ENCODE measurements at places on chromosomes 7 and 10.

DNA sequence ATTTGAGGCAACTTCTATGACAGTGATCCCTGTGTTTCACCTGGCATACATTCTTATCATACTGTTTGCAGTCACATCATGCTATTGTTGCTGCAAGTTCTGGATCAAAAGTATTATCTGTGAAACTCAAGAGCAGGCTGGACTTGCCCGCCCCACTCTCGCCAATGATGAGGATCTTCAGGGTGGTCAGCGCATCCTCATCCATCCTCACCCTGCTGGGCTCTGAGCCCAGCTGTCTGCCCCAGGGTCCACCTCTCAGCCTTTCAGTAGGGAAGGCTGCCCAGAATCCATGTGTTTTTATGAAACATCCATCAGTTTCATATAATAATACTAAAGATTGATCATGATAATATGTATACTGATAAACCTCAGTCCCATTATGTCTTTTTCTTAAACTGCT, 55.4 kb upstream of the KIF5B start:
- no peak for DNase-seq

GRCh38 chr10:43130770-43131171, 7.5 kb upstream of the CSGALNACT2 start:
- no peak for DNase-seq

GRCh38 chr7:137169282-137169698, 174.2 kb downstream of the PTN start:
- DNase-seq: no peak

- DNase-seq: no peak
Observed at GRCh38 chr7:150842716-150843115, 9.6 kb upstream of the AOC1 start.

GRCh38 chr7:95478272-95479037, 7.3 kb upstream of the ASB4 start:
- no peak for DNase-seq

DNA sequence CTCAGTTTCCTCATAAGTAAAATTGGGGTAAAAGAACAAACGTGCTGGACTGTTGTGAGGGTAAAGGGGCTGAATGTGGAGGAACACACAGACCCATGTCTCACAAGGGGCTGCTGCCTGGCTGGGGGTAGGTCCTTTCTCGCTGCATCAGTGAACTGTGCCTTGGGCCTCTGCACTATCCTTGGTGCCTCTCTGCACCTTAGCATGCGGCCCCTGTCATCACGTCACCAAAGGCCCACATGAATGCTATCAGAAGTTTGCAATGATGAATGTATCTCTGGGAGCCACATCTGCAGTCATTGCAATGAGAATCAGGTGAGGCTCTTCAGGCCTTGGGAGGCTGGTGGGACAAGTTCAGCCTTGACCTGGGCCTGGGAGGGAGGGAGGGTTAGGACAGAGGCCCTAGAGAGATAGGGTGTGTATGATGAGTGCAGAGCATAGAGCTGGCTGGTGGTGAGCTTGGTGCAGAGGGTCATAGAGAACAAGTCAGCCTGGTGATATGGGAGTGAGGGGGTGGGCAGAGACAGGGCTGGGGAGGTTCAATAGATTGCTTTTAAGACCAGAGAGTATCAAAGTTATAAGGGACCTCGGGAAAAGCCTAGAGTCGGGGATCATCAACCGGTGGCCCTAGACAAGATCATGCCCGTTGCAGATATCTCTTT, 308.4 kb downstream of the RPS24 start:
- no peak for DNase-seq

GRCh38 chr10:62433901-62434300, 59.7 kb downstream of the ZNF365 start:
- DNase-seq: no peak

DNA sequence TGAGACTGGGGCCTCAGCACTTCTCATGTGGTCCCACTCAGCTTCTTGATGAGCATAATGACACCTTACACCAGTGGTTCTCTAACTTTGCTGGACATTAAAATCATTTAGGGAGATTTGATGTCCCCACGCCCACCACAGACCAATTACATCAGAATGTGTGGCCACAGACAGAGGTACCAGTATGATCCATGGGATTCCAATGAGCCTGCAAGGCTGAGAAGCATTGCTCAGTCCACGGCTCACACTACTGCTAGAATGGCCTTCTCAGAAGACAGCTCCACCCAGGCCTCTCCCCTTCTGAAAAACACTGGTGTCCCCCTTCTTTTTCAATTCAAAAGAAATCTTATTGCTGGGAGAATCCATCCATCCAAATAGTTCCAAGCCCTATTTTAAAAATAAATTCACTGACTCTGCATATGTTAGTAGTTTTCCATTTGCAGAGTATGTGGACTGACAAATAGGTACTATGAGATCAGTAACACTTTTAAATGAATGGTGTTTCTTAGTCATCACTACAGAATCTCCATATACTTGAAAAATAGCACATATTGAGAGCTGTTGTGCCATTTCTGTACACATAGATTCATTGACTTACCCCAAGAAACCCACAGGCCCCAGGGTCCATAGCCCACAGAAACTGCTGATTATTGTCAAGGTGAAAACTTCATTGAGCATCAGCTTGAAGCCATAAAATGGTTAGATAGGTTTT, 34.5 kb upstream of the TECTB start:
- no peak for DNase-seq

- no peak for DNase-seq
Observed at GRCh38 chr7:129740574-129741410, 129.3 kb downstream of the NRF1 start.

- no peak for DNase-seq
Observed at GRCh38 chr7:92608380-92609322, 18.5 kb upstream of the FAM133B start.

GRCh38 chr7:23529262-23529859, 2.4 kb downstream of the TRA2A start:
- DNase-seq: no peak

GRCh38 chr7:12884033-12884432, 196.6 kb downstream of the ARL4A start:
- no peak for DNase-seq

- DNase-seq: no peak
Observed at GRCh38 chr7:55250313-55250712, 114.8 kb upstream of the LANCL2 start.

GRCh38 chr7:47508389-47509380, 73.2 kb downstream of the TNS3 start:
- no peak for DNase-seq

DNA sequence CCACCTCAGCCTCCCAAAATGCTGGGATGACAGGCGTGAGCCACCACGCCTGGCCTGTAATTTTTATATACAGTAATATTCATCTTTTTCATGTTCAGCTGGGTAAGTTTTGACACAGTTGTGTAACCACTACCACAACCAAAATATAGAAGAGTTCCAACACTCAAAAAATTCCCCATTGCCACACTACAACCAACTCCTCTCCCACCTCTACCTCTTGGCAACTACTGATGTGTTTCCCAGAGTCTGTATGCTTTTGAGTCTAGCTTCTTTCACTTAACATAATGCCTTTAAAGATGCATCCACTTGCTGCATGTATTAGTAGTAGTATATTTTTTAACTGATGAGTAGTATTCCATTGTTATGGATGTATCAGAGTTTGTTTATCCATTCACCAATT, 90.7 kb downstream of the SRPK2 start:
- DNase-seq: no peak

DNA sequence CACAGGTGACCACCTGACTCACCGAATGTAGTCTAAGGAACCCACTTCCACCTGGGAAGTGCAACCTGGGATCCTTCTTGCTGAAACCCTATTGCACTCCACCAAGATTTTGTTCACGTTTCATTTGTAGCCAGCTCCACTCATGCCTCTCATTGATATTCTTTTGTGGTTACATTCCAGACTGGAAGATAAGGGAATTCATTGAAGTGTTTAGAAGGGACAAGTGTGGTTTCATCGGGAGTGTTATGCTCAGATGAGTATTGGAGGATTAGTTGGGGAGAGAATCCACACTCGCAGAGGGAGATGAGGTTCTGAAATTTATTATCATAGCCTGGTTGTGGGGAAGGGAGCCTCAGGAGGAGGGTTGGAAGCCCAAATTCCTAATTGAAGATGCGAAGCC, 320.4 kb downstream of the KCNMA1 start:
- DNase-seq: no peak

- no peak for DNase-seq
Observed at GRCh38 chr10:127119936-127120335, 76.5 kb downstream of the INSYN2A start.

DNA sequence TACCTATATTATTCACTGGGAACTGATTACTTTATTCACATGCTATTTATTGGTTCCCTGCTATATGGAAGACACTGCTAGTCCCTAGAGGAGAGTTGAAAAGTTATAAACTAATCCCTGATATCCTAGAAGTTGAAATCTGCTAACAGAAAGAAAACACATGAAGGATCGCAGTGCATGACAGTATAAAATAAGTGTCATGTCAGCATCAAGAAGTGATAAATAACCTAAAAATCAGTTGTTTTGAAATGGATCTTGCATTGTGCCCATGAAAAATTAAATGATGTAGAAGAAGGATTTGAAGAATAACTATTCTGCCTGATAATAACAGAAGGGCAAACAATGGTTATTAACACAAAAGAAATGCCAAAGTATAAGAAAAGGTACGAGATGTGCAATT, 293.3 kb upstream of the LRRN3 start:
- no peak for DNase-seq

- no peak for DNase-seq
Observed at GRCh38 chr10:95327367-95327766, 36.6 kb upstream of the PDLIM1 start.

GRCh38 chr10:97075961-97076525, 109.7 kb downstream of the SLIT1 start:
- DNase-seq: no peak

GRCh38 chr10:115653473-115653872, 560.3 kb downstream of the ATRNL1 start:
- no peak for DNase-seq

DNA sequence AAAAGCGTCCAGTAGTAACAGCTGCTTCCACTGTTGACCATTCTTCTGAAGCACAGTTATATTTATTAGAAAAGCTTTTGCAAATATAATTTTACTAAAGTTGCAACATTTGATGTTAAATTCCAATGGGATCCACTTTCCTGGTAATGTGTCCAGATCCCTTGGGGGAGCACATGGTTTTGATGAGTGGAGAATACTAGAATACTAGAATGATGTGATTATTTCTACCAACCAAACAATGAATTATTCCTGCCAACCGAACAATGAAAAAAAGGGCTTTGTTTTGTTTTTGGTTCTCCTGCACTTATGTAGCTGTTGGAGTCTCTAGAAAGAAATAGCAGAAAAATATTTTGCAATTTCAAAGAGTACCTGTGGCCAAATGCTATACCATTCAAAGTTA, 59.1 kb downstream of the BPGM start:
- DNase-seq: no peak

DNA sequence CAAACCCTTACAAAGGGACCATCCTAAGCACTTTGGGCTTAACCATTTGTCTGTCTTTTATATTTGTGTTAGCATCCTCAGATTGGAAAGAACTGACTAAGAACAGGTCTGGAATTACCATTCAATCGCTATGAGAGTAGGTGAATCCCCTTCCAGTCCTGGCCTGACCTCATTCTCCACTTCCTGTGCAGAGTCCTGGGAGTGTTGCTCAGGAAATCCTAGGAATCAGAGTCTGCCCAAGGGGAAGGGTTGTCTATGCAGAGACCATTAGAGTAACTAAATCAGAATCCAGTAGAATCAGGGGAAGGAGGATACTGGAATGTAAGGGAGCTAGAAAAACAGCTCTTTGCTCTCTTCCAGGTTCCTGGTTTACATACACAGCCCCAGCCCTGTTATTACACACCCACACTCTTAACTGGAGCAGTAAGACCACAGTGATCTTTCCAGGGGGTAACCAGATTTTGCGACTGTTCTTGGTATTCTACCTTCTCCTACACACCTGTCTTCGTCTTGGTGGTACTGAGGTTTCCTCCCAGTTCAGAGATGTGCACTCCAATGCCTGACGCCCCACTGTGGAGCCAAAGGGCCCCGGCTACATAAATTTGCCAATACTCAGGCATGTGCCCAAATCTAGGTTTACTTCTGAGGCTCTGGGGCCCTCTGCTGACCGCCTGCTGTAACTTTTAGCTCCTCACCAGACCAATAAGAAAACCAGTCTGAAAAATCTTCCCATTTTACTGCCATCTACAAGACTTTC, 103.7 kb downstream of the RNF216 start:
- peak; percentile 55 for DNase-seq

DNA sequence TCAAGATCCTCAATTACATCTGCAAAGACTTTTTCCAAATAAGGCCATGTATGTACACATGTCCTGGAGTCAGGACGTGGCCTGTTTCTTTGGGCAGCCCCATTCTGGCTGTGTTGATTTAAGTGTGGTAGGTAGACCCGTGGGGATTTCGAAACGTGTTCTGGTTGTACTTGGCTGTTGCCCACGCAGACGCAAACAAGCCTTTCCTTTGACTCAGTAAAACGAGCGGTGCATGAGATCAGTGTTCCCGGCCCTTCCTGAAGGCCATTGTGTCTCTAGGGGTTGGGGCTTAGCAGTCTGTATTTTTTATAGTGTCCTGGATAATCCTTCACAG, 64.8 kb upstream of the DNAJB6 start:
- DNase-seq: no peak

- no peak for DNase-seq
Observed at GRCh38 chr7:93890041-93890463, 501 bp downstream of the TFPI2 start.

GRCh38 chr10:116706281-116706680, 36.1 kb downstream of the HSPA12A start:
- DNase-seq: no peak

DNA sequence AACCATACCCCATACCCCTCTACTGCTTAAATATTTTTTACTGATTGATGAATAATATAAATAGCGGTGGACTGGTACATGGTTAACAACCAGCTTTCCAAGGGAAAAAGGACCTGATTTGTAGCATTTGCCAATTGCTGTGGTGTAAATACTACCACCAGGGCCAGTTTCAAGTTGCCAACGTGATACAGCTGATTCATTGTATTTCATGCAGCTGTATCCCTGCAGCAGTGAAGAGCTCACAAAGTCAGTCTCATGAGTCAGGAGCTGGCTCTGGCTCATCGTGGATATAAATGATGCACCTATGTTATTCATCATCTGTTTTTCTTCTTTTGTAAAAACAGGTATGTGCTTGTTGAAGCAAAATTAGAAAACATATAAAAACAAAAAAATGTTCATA, 15.2 kb downstream of the CALML5 start:
- no peak for DNase-seq

DNA sequence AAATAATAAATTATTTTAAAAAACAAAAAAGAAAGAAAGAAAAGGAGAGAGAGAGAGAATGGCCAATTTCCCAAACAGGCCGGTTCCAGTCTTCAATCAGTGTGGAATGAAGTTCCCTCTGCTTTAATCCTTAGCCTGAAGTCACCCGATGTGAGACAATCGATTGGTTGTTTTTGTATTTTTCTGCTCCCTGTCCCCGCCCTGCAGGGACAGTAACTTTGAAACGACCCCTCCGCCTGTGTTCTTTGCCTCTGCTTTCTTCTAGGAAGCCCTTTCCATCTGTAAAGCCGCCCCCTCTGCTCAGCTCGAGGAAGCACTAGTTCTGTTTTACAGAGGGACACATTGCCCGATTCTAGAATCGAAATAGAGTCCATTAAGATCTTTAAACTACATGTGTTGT, 33.4 kb downstream of the FOXL3 start:
- no peak for DNase-seq
